ENCODE measurements at places on chromosomes 2 and 18.

DNA sequence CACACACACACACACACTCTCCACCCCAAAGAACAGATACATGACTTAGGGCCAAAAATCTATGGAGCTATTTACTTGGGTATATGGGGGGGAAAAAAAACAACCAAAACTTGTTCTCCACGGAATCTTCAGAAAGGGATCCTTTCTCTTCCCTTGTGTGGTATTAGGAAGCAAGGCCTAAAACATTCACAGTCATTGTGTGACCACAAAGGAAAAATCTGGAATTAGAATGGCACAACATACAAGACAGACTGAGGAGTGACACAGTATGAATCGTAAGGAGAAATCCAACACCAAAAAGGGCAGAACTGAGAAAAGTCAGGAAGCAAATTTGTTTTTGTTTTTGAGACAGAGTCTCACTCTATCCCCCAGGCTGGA, 70.3 kb downstream of the ASXL2 start:
- peaks cover 63% of the 10 kb centered on the region for H3K4me1 ChIP-seq
- no peaks in the 10 kb centered on the region for H3K27me3 ChIP-seq
- DNase-seq = no peak
- H3K36me3 ChIP-seq = peaks cover 41% of the 10 kb centered on the region

DNA sequence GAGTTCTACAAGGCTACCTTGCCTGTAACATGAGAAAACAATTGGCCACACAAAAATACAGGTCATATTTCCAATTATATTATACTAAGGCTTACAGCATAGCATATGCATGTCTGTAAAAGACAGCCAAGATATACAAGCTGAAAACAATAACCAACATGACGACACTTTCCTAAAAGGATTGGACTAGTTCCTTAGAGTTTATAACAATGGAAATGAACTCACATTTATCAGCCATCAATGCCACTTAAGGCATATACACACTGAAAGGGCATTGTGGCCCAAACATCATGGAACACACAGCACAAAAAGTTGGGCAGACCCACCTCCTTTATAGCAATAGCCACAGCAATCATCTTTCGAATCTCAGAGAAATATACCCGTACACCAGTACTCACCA, 52.0 kb downstream of the SLC40A1 start:
- no peak for DNase-seq
- H3K27me3 ChIP-seq = peaks cover 12% of the 10 kb centered on the region
- H3K4me1 ChIP-seq = no peaks in the 10 kb centered on the region
- no peak overlapping the region for H3K27ac ChIP-seq
- H3K36me3 ChIP-seq = no peaks in the 10 kb centered on the region

GRCh38 chr2:211879323-211879722, 659.3 kb downstream of the ERBB4 start:
- DNase-seq = no peak
- H3K36me3 ChIP-seq = no peaks in the 10 kb centered on the region
- H3K27ac ChIP-seq = no peak overlapping the region

DNA sequence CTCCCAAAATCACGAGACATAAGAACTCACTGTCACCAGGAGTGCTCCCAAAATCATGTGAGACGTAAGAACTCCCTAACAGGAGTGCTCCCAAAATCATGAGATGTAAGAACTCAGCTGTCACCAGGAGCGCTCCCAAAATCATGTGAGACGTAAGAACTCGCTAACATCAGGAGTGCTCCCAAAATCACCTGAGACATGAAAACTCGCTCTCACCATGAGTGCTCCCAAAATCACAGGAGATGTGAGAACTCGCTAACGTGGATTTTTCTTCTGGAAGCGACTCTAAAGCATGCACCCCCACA, 53.1 kb downstream of the CTDP1 start:
- H3K4me3 ChIP-seq = no peak overlapping the region
- H3K27me3 ChIP-seq = no peaks in the 10 kb centered on the region
- H3K27ac ChIP-seq = no peak overlapping the region
- DNase-seq = no peak
- H3K36me3 ChIP-seq = peaks cover 89% of the 10 kb centered on the region

- no peaks in the 10 kb centered on the region for H3K27me3 ChIP-seq
- H3K27ac ChIP-seq = no peak overlapping the region
- DNase-seq = peak; percentile 15
- H3K4me3 ChIP-seq = no peak overlapping the region
These were observed 55.7 kb downstream of the ANKMY1 start for GRCh38 chr2:240502059-240502429.

GRCh38 chr2:10835052-10835970, 22.7 kb upstream of the PDIA6 start:
- peaks cover 13% of the 10 kb centered on the region for H3K27me3 ChIP-seq
- H3K4me3 ChIP-seq = no peak overlapping the region
- H3K27ac ChIP-seq = no peak overlapping the region
- H3K4me1 ChIP-seq = peaks cover 5% of the 10 kb centered on the region
- DNase-seq = peak; percentile 76

GRCh38 chr2:7666596-7667259, 749.5 kb downstream of the RNF144A start:
- H3K27ac ChIP-seq = no peak overlapping the region
- H3K36me3 ChIP-seq = peaks cover 46% of the 10 kb centered on the region
- no peak overlapping the region for H3K4me3 ChIP-seq
- H3K27me3 ChIP-seq = no peaks in the 10 kb centered on the region
- H3K4me1 ChIP-seq = peaks cover 32% of the 10 kb centered on the region

DNA sequence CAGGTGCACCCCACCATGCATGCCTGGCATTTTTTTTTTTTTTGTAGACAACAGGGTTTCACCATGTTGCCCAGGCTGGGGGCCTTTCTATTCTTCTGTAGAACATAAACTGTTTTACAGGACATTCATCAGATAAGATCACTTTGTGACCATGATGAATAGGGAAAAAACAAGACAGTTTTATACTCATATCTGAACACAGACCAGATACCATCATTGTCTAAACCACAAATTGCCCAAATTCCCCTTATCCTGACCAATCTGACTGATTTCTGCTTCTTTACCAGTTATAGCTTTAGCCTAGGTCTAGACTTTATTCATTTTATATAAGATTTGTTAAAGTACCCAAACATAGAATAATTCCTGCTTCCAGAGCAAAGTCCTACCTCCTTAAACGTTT, 1699.3 kb upstream of the TMEFF2 start:
- no peak for DNase-seq

- peaks cover 75% of the 10 kb centered on the region for H3K4me1 ChIP-seq
- no peak for DNase-seq
- H3K27me3 ChIP-seq = no peaks in the 10 kb centered on the region
- no peak overlapping the region for H3K4me3 ChIP-seq
- H3K36me3 ChIP-seq = peaks cover 12% of the 10 kb centered on the region
These were observed 20.9 kb downstream of the MARCHF4 start for GRCh38 chr2:216351172-216351925.

GRCh38 chr2:139721411-139721995, 941.3 kb upstream of the NXPH2 start:
- H3K27me3 ChIP-seq = no peaks in the 10 kb centered on the region
- no peak for DNase-seq
- no peak overlapping the region for H3K4me3 ChIP-seq
- H3K36me3 ChIP-seq = no peaks in the 10 kb centered on the region
- no peaks in the 10 kb centered on the region for H3K4me1 ChIP-seq
- H3K27ac ChIP-seq = no peak overlapping the region

GRCh38 chr2:193332941-193333340, 1138.2 kb upstream of the TMEFF2 start:
- no peak overlapping the region for H3K27ac ChIP-seq
- no peak overlapping the region for H3K4me3 ChIP-seq
- DNase-seq = no peak
- H3K36me3 ChIP-seq = no peaks in the 10 kb centered on the region
- no peaks in the 10 kb centered on the region for H3K27me3 ChIP-seq

GRCh38 chr2:226733927-226734564, 65.6 kb downstream of the IRS1 start:
- H3K4me1 ChIP-seq = no peaks in the 10 kb centered on the region
- peaks cover 2% of the 10 kb centered on the region for H3K36me3 ChIP-seq
- no peaks in the 10 kb centered on the region for H3K27me3 ChIP-seq
- H3K4me3 ChIP-seq = no peak overlapping the region
- no peak for DNase-seq
- no peak overlapping the region for H3K27ac ChIP-seq

DNA sequence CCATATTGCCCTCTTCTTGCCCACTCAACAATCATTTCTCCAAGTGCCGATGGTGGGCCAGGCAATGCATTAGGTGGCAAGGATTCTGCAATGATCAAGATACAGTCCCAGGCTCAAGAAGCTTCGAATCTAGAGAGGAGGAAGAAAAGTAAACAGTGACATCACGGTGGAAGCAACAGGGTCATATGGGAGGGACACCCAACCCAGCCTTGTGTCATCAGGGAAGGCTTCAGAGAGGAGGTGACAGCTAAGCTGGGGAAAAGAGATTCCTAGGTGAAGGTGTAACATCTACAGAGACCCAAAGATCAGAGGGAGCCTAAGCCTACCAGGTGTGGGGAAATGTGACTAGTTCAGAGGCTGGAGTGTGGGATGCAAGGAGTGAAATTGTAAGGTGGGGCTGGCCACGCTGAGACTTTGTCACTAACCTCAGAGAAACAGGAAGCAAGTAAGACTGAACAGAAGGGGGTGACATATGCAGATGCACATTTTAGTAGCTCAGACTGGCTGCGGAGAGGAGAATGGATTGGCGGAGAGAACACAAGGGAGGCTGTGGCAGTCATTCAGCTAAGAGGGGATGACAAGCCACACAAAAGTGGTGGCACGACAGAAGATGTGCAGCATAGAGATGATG, 104.9 kb downstream of the ANKRD44 start:
- peak overlapping the region; percentile 95 for H3K27ac ChIP-seq
- DNase-seq = peak; percentile 85
- peaks cover 89% of the 10 kb centered on the region for H3K4me1 ChIP-seq
- H3K4me3 ChIP-seq = peak overlapping the region; percentile 44
- H3K36me3 ChIP-seq = peaks cover 58% of the 10 kb centered on the region

- no peak overlapping the region for H3K27ac ChIP-seq
- H3K4me1 ChIP-seq = no peaks in the 10 kb centered on the region
- DNase-seq = no peak
- H3K4me3 ChIP-seq = no peak overlapping the region
- no peaks in the 10 kb centered on the region for H3K36me3 ChIP-seq
- no peaks in the 10 kb centered on the region for H3K27me3 ChIP-seq
These were observed 82.3 kb upstream of the XPO1 start for GRCh38 chr2:61620244-61621159.

DNA sequence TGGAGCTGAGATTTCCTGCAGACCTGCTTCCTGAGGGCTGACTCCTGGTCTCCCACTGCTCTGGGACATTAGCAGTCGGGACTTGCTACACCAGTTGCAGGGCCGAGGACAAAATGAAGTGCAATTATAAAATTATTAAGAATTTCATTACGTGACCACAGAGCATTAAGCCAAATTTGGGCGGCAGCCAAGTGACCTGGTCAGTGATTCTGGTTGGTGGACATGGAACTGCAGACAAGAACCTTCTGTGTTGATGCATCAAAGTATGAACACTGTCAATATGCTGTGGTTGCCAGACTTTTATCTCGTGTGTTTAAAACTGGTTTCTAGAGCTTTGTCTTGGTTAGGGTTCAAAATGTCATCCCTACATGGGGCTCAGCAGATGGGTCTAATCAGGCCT, 24.8 kb downstream of the SH3RF3 start:
- H3K27ac ChIP-seq = no peak overlapping the region
- H3K4me3 ChIP-seq = no peak overlapping the region
- H3K27me3 ChIP-seq = peaks cover 4% of the 10 kb centered on the region
- H3K4me1 ChIP-seq = peaks cover 10% of the 10 kb centered on the region

DNA sequence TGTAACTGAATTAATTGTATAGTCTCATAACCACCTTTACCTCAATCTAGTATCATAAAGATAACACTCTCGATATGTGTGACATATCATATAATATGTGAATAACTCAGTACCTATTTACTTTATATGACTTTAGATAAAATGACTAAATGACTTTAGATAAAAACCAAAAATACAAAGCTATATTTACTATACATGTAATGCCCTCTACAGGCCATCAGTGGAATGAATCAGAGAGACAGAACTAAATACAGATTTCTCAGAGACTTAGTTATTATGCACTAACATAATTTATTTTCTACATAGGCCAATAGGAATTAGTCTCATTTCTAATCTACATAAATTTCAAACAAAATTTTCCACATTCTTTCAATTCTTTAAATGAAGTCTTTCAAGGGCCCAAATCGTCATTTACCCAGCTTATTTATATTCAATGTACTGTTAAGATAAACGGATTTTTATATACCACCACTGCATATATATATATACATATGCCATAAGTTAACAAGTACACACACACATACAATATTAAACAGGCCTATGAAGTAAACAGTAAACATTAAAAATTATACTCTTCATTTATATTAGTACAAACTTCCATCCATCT, 219.9 kb downstream of the EXOC6B start:
- H3K36me3 ChIP-seq = no peaks in the 10 kb centered on the region
- DNase-seq = no peak
- no peaks in the 10 kb centered on the region for H3K27me3 ChIP-seq
- H3K4me3 ChIP-seq = no peak overlapping the region
- no peaks in the 10 kb centered on the region for H3K4me1 ChIP-seq

DNA sequence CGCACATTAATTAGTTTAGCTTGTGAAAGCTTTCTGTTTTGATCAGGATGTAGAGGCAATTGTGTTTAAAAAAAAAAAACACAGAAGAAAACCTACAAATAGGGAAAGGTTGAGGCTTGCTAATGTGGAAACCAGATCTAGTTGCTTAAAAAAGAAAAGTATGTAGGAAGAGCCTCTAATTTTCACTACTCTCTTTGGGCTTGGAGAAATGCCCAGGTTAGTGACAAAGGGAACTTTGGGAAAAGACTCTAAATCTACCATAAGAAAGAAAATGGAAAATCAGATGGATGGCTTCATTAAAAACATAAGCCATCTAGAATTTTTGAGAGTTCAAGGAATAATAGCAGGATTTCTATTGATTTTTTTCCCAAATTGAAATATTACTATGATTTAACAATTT, 47.3 kb upstream of the SLC38A11 start:
- H3K27ac ChIP-seq = no peak overlapping the region
- no peaks in the 10 kb centered on the region for H3K4me1 ChIP-seq
- H3K36me3 ChIP-seq = no peaks in the 10 kb centered on the region
- no peak overlapping the region for H3K4me3 ChIP-seq
- peaks cover 8% of the 10 kb centered on the region for H3K27me3 ChIP-seq

DNA sequence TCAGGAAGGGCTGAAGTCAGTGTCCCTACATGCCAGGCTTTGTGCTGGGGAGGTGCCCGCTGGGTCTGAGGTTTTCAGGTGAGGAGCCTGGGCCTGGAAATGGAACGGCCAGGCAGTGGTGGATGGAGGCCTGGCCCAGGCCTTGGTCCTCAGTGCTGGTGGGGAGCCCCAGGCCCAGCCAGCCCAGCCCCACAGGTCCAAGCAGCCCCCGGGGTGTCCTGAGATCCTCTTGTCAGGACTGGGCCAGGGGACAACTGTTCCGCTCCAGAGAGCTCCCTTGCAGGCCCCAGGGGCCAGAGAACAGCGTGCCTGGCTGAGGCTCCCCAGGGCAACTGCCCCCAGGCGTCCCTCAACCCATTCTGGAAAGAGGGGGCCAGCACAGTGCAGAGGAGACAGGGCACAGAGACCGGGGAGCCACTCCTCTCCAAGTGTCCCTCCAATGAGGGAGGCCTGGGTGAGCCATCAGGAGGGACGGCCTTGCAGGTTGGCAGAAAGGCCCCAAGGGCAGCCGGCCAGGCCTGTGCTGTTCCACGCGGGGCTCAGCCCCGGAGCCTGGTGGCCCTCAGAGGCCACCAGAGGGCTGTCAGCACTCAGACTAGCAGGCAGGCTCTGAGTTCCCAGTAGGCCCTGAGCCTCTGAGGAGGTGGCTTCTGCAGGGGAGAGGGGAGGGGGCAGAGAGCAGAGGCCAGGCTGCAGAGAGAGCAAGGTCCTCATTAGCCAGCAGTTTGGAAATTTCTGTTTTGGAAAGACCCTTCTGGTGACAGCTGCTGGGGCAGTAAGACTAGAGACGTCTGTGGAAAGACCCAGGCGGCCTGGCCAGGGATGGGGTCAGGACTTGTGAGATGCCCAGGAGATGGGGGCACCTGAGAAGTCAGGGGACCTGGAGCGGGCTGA, 29.4 kb upstream of the SNED1 start:
- peaks cover 5% of the 10 kb centered on the region for H3K27me3 ChIP-seq
- H3K27ac ChIP-seq = no peak overlapping the region
- H3K4me3 ChIP-seq = no peak overlapping the region
- H3K4me1 ChIP-seq = no peaks in the 10 kb centered on the region
- H3K36me3 ChIP-seq = no peaks in the 10 kb centered on the region

Measured in activated CD8-positive, alpha-beta T cell treated with anti-CD3 and anti-CD28 coated beads, Interleukin-2, amount 10 ng/mL, durations not matched to agents 7 days and 5 days (primary cell).